ENCODE measurements at places on chromosomes 3 and 15. TPM values are rescaled to one million over a fixed set of nuclear protein-coding genes. Genes with fewer than 3 reads are reported as not detected.

The MELTF gene
- 3.1 TPM for total RNA-seq

The LEKR1 gene
- total RNA-seq = 0.56 TPM

The WNT5A gene
- 6.7 TPM for total RNA-seq

The GNAT1 gene
- not detected for total RNA-seq

The SLC6A1 gene
- total RNA-seq = 0.73 TPM

The CAMKV gene
- not detected for total RNA-seq

The PYGO1 gene
- total RNA-seq = 6.0 TPM

The CHRM5 gene
- total RNA-seq = not detected

The APH1B gene
- 7.1 TPM for total RNA-seq

The DGKG gene
- 30.8 TPM for total RNA-seq

The ACKR2 gene
- 0.43 TPM for total RNA-seq

The HMCES gene
- 42.7 TPM for total RNA-seq

The SPINK8 gene
- total RNA-seq = not detected

The CCDC33 gene
- total RNA-seq = not detected
